ENCODE measurements at places on chromosomes 11 and 22.
A peak's percentile ranks its signal among the peaks of the same experiment; 100 is the strongest.

GRCh38 chr22:25567251-25567675 is 2.8 kb downstream of the GRK3 start:
- peak; percentile 29 for DNase-seq

- DNase-seq = no peak
Observed at GRCh38 chr11:44792171-44792570, 65.4 kb downstream of the TSPAN18 start.

- DNase-seq = peak; percentile 61
Observed at GRCh38 chr11:46369458-46370152, 11.9 kb upstream of the MDK start.

DNA sequence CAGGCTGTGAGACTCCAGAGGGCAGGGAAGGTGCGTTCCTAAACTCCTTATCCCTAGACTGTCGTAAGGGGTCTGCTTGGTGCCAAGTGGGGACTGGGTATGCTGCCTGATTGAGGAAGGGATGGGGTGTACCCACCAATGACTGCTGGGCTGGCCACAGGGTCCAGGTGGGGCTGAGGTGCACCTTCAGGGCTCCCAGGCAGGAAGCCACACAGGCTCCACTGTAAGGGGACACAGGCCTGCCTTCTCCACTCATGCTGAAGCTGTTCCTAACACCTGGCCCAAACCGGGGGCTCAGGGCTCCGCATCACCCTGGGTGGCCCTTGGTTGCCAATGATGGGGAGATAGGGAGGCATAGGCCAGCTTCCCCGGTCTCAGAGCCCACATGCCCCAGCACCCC is 20.4 kb downstream of the CABP7 start:
- DNase-seq = no peak

DNA sequence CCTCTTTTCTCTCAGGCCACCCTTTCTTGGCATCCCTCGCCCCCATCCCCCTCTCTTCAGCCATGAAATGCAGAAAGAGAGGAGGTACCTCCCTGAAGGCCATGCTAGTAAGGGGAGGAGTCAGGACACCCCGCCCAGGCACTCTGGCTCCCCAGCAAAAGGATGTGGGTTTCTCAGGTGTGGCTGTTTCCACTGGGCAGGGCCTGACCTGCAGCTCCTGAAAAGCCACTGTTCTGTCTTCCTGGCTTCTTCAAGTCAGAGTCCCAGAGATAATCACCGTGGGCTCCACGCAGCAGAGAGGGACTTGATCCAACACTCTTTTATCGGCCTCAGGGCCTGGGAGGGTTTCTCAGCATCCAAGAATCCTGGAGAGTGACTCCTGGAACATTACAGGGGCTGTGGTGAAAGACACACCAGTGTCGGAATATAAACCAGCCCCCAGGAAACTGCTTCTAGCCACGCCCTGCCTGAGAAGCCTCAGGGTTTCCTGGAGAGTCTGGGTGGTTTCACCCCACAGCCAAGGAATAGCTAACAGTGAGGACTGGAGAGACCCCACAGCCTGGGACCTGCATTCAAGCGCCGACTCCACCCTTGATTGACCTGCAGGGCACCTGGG is 45.7 kb upstream of the TSPAN18 start:
- DNase-seq = peak; percentile 46

DNA sequence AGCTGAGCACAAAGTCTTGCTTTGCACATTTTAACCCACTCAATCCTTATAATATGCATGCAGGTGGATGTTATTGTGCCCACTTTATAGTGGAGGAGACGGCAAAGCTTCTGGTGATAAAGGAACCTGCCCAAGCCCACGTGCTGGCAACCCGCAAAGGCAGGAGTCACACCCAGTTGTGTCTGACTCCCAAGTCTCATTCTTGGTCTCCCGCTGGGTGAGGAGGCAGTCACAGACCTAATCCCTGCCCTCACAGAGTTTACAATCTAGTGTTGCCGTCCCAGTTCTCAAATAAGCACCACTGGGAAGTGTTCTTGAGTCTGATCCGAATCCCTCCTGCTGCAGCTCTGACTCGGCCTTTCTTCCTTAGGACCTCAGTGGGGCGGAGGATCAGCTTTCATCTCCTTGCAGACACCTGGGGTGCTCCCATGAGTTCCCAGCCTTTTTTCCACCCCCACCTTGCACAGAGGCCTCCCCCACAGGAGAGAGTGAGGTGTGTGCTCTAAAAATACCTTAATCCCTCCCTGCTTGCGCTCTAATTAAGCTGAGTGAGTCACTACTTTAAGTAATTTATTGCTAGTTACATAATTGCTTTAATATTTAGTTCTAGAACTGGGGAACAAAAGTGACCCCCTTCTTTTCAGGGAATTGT is 15.1 kb downstream of the PDE2A start:
- no peak for DNase-seq

GRCh38 chr22:37823134-37823985 is at the start of gene GALR3:
Gene GALR3 (plus strand): TSS chr22:37823382. CDS start chr22:37823407, 25 bp downstream.
- DNase-seq = no peak

DNA sequence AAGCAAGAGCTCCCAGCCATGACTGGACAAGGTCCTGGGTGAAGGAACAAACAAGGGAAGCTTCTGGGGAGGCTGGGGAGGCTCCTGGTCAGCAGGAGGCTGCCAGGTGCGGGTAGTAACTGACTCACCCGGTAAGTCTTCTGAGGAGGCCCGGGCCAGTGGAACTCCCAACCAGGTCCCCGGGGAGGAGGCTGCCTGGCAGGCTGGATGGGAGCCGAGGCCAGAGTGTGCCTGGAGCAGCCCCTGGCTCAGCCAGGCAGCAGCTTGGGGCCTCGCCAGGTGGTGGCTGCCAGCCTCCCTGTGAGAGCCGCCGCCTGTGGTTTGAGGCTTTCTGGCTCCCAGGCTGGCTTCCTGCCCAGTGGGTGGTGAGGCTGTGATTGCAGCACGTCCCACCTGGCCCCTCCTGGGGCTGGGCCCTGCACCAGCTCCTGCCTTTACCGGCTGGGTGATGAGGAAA is 46.2 kb downstream of the IGF2 start:
- DNase-seq = peak; percentile 48

GRCh38 chr11:13210424-13210823 is 67.2 kb upstream of the BMAL1 start:
- DNase-seq = peak; percentile 28

DNA sequence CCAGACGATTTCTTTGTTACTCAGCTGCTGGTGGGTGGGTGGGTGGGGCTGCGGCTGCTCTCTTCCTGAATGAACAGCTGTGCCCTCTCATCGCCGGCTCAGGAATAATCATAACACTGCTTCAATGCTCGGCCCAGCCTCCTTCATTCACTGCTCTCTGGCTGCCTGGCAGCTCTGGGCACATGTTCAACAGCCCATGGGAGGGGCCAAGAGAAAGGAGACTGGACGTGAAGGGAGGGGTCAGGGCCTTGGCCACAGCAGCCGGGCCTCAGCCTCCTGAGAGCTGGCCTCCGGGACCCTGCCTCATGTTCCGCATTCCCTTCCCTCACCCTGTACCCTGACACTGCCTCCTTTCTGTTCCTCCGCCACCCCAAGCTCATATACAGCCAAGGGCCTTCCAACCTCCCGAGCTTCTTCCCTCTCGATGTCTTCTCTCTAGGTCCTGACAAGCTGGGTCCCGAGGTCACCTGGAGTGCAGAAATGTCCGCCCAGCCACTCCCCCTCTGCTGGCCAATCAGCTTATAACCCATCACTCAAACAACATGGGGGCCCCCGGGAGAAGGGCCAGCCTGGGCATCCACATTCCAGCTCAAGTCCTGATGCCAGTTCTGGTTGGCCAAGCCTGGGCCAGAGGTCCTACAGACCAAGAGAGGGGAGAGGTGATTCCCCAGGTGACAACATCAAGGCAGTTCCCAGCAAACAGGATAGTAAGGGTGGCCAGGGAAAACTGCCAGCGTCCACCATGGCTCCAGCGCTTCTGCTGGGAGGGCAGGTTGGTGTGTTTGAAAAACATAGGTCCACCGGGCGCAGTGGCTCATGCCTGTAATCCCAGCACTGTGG is 3.2 kb upstream of the CSDC2 start:
- no peak for DNase-seq

DNA sequence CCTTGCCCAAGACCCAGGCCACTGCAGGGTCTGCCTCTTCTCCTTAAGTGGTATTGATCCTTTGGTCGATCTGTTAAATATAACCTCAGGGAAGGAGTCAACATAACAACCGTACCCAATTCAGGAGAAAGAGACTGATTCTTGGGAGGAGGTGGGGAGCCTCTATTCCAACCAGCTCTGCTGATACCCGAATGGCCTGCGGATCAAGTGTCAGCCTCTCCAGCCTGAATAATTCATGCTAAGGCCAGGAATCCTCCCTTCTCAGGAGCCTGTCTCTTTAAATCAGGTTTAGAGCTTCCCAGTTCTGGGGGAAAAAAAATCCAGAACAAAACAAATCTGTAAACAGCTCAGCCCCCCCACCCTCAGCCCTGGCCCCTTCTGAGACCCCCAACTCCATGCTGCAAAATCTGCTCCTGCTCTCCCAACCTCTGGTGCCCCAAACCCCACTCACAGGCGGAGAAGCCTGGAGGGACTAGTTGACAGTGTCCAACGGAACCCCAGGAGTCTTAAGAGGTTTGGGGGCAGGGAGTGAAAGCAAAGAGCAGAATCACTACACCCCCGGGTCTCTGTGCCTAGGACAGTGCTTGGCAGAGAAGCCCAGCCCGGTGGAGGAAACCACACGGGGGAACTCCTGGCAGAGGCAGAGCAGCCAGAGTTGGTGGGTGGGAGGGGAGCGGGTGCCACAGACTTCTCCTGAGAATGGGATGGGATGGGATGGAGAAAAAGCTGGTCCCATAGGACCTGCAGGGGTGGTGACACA is 863 bp upstream of the TPBGL start:
- DNase-seq = no peak

- DNase-seq = no peak
Observed at GRCh38 chr11:76724171-76724768, 53.7 kb upstream of the LRRC32 start.

DNA sequence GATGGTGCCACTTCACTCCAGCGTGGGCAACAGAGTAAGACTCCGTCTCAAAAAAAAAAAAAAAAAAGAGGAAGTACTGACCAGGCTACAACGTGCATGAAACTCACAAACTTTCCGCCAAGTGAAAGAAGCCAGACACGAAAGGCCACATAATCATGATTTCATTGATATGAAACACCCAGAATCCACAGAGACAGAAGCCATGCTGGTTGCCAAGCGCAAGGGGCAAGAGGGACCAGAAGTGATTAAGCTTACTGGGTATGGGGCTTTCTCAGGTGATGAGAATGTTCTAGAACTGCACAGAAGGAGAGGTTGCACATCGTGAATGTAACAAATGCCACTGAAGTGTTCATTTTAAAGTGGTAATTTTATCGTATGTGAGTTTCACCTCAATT is 60.9 kb downstream of the CELSR1 start:
- no peak for DNase-seq

- no peak for DNase-seq
Observed at GRCh38 chr11:128946648-128947047, 4.0 kb upstream of the TP53AIP1 start.

- DNase-seq = no peak
Observed at GRCh38 chr22:44730490-44731356, 21.7 kb upstream of the ARHGAP8 start.

- DNase-seq = no peak
Observed at GRCh38 chr11:111097191-111097590, 148.3 kb upstream of the POU2AF2 start.

DNA sequence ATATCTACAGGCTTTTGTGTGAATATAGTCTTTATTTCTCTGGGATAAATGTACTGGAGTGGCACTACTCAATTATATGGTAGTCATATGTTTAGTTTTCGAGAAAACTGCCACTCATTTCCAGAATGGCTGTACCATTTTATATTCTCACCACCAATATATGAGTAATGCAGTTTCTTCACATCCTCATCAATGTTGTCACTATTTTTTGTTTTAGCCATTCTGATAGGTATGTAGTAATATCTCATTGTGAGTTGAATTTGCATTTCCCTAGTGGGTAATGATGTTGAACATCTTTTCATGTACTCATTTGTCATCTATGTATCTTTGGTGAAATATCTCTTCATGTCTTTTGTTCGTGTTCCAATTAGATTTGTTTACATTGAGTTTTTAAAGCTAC is 18.0 kb downstream of the ACRV1 start:
- DNase-seq = peak; percentile 38

GRCh38 chr11:95339086-95339901 is 108.3 kb upstream of the SESN3 start:
- peak; percentile 8 for DNase-seq

- no peak for DNase-seq
Observed at GRCh38 chr11:10892250-10892649, 34.4 kb upstream of the ZBED5 start.

- no peak for DNase-seq
Observed at GRCh38 chr11:65384301-65384889, 1.9 kb upstream of the SLC25A45 start.

DNA sequence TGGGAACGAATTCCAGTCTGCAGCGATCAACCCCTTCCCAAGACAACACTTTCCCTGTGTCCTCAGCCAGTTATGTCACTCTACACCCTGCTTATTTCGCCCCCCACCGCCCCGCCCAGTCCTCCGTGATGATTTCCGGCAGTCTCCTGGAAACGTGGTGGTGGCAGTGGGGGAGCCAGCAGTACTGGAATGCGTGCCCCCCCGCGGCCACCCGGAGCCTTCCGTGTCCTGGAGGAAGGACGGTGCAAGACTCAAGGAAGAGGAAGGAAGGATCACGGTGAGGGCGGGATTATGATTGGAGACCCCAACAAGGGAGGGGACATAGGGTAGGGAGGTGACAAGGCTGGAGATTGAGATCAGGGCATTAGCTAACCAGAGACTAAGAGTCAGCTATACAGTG is 4.1 kb downstream of the ROBO3 start:
- no peak for DNase-seq

DNA sequence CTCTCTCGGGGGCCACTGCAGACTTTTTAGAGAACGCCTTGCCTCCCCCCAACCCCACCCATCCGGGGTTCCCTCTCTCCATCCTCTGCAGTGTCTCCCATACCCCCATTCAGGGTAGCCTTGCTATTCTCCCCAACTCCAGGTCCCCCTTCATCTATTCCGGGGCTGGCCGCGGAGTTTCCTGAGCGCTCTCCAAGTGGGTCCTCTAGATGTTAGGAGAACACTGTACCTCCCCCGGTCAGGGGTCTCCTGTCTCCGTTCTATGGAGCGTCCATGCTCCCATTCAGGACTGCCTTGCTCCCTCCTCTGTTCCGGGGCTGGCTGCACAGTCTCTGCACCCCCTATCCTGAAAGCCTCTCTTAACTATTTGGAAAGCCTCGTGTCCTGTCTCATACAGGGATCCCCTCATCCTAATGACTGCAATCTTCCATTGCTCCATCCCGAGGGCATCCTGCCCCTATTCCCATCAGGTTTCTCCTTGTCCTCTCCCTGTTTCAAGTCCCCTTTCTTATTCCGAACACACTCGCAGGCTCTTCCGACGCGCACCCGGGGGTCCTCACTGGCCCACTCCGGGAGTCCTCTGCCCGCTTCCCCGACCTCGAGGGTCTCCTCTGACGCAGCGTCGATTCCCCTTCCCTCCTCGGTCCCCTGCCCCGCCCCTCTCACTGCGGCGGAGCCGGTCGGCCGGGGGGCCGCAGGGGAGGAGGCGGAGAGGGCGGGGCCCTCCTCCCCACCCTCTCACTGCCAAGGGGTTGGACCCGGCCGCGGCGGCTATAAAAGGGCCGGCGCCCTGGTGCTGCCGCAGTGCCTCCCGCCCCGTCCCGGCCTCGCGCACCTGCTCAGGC is at the start of gene NEFH:
NEFH (plus strand) TSS at position 802 of the 845 bp plus-strand sequence. CDS start 45 bp downstream, outside the sequence.
- no peak for DNase-seq

Measured in activated CD4-positive, alpha-beta T cell treated with anti-CD3 and anti-CD28 coated beads, Interleukin-2, amount 50 U/mL, for 16 hours (primary cell).